NCI-H1105 (cell line): ENCODE measurements at places on chromosomes 2 and 18.

- no peak for DNase-seq
Observed at GRCh38 chr2:11109002-11109401, 46.3 kb upstream of the SLC66A3 start.

DNA sequence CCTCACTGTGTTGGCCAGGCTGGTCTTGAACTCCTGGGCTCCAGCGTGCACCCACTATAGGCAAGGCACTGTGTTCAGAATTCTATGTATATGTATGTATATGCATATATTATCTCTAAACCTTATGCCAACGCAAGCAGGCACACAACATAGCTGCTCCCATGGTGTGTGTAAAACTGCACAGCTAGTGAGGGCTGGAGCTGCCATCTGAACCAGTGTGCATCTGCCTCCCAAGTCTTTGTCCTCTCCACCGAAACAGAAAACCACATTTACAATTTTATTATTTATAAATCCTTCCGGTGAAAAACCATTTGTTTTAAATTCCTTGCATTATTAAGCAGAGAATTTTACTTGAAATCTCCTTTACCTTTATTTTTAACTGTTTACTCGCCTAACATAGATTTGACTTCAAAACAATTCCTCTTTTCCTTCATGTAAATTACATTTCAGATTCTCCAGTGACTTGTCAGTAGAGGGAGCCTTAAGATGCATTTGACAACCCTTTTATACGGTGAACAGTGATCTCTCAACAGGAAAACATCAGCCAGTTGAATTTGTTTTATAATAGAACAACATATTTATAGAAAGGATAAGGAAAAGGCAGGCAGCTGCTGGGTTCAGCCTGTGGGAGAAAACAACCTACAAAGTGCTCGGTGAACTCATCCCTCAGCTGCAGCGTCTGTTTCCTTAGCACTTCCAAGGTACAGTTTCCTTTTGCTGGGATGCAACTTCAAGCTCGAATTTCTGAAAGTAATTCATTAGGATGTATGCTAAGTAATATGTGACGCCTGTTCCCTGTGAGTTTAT lies 101.2 kb downstream of the MYT1L start:
- DNase-seq: no peak

- DNase-seq: no peak
Observed at GRCh38 chr18:13726972-13727331, 479 bp downstream of the RNMT start.

- DNase-seq: no peak
Observed at GRCh38 chr2:196967116-196967515, 40.6 kb upstream of the PGAP1 start.

DNA sequence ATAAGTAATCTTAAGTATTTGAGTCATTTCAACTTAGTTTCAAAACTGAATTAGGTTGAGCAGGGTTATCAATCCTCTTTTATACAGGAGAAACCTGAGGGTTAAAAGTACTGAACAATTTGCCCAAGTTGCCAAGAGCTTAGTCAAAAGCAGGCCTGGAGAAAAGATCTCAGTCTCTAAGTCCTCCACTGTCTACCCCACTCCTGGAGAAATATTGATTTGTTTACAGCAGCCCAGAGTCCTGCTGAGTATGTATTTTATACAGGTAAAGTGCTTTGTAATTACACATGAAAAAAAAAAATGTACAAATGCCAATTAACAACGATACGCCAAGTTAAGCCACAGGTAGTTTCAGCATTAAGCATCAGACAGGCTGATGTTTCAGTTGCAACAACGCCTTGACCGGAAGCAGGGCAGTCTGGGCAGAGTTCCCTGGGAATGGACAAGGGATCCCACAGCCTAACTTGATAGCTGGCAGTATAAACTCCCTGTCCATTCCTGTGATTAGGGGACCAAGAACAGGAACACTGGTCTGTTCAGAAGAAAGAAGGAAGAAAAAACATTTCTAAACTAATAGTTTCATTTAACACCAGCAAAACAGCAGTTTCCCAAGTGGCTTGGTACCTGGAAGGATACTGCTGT lies 132.9 kb downstream of the MYO5B start:
- DNase-seq: peak; percentile 27

GRCh38 chr2:23617167-23617810 lies 232.3 kb downstream of the KLHL29 start:
- DNase-seq: no peak

GRCh38 chr18:48900469-48900868 lies 50.3 kb downstream of the SMAD7 start:
- DNase-seq: no peak

- DNase-seq: no peak
Observed at GRCh38 chr18:42196651-42197050, 241.6 kb downstream of the PIK3C3 start.

- DNase-seq: no peak
Observed at GRCh38 chr2:17754773-17755425, 961 bp downstream of the GEN1 start.

DNA sequence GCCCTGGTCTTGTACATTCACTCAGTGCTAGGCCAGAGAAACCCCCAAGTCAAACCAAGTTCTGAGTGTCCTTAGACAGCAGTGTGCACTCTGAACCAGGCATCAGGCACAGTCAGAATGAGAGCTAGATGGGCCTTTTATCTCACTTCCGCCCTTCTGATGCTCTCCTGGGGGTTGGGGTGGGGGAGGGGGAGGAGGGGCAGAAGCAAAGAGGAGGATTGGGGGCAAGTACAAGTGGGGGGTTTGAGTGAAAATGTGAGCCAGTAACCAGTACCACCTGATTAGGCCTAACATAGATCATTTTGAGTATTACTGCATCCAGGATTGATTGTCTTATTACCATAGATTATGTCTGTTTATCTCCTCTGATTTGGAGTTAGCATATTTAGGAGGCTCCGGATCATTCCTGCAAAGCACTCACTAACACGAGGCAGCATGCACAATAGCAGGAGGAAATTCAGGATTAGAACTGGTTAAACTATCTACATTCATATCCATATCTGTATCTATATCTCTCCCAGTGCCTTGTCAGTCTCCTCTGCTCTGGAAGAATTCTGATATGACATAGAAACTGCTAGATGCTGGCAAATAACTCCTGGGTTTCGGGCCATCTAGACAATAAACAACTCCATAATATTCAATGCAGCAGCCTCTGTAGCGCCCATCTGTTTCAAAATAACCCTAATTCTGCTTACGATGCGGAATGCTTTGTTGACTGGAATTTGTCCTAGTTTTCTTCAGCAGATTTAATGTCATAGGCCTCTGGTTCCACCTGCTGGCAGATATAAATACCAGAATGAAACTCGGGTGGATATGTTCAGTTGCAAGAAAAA lies 149.1 kb downstream of the RHBDD1 start:
- DNase-seq: peak; percentile 40

DNA sequence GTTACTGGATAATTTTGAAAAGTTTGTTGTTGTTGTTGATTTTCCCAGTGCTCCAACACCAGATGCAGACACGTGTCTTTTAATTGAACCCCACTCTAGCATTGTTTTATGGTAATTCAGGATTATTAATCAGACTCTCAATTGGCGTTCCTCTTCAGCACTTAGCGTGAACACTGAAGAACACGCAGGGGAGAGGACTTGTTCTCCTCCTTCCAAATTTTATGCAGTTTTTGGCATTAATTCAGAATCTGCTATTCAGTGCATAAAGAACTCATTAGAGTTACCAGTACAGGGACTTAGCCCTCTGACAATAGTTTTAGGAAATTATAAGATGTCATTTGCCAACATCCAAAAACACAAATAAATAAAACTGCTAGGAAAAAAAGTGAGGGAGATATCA lies 75.5 kb downstream of the SNTG2 start:
- DNase-seq: no peak

DNA sequence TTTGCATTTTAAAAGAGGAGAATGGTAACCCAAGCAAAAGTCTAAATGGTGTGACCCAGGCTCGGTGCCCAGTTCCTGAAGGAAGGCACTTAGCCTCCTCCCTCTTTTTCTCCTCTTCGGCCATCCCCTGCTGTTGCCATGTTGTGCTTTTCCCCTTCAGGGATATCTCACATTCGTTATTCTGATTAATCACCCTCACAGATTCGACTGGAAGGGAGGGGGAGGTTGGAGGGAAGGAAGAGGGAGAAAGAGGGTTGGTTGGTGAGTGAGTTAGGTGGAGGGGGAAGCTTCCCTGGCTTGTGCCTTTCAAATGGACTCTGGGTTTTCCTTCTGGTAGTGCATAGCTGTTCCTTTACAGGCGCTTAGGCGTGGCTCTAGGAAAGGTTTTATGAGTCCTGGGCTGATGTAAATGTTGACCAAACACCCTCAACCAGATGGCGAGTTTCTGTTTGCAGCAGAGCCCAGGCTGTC lies 39.0 kb upstream of the LYPD6B start:
- DNase-seq: no peak

- DNase-seq: no peak
Observed at GRCh38 chr2:208093128-208093527, 31.2 kb downstream of the CRYGD start.

DNA sequence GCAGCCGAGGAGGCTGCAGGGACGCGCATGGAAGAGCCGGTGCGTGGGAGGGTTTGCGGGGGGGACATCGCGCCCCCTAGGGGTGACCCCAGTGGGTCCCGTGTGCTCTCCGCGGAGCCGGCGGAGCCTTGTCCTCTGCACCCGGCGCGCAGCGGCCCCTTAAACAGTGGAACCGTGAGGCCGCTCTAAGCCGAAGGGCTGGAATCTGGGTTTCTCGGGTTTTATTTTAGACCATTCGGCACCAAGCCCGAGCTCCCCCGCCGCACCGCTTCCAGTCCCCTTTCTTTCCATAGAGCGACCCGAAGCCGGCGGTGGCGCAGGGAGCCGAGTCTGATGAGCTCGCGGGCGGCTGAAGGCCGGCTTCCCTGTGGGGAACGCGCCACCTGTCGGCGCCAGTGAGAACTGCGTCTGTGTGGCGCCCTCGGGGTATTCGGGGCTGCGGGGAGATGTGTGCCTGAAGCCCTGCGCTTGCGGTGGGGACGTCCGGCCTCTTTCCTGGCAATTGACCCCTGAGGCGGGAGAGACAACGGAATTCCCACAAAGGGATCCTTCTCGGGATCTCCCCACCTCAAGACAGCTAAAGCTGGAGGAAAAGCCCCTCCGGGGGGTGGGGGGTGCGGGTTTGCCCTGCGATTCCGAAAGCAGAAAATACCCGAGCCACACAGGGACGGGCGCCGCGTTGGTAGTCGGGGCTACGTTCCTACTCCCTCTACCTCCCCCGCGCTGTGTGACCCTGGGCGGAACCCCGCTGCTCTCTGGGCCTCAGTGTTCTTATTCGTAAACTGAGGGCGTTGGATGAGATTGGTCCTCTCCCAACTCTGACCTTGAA lies 8.2 kb upstream of the EN1 start:
- DNase-seq: peak; percentile 58
